Naive thymus-derived CD8-positive, alpha-beta T cell (primary cell): ENCODE measurements at places on chromosomes 16 and 17.
A peak's percentile ranks its signal among the peaks of the same experiment; 100 is the strongest.

GRCh38 chr16:75575958-75576357 is 9.8 kb downstream of the GABARAPL2 start:
- peaks cover 5% of the 10 kb centered on the region for H3K4me1 ChIP-seq
- peaks cover 9% of the 10 kb centered on the region for H3K36me3 ChIP-seq
- peak overlapping the region; percentile 25 for H3K27ac ChIP-seq
- no peak for DNase-seq
- H3K4me3 ChIP-seq = no peak overlapping the region

DNA sequence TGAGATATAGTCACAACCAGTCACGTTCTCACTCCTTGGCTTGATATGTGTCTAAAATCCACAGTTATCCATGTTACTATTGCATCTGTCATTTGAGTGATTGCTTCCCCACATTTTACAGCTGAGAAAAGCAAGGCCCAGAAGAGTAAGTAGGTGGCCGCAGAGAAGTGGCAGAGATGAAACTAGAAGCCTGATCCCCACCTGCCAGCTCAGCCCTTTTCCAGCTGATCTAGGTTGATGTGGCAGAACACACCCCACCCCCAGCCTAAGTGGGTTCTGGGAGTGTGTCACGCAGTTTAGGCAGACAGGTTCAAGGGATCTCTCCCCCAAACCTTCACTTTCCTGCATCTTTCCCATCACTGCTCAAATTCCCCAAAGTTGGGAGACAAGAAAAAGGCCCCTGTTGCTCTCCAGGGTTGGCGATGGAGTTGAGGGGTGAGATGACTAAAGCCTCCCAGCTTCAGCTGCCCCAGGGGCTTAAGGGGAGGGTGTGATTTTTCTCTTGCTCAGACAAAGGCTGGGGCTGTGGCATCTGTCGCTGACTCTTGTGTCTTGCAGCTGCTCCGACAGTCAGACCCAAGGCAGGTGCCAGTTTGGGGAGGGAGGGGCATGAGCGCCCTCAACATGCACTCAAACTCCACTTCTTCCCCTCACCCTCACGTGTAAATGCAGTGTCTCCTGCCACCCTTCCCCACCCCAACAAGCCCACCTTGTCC is 48.9 kb upstream of the LHX1 start:
- no peak overlapping the region for H3K4me3 ChIP-seq
- peaks cover 38% of the 10 kb centered on the region for H3K27me3 ChIP-seq
- no peak for DNase-seq
- H3K36me3 ChIP-seq = no peaks in the 10 kb centered on the region

DNA sequence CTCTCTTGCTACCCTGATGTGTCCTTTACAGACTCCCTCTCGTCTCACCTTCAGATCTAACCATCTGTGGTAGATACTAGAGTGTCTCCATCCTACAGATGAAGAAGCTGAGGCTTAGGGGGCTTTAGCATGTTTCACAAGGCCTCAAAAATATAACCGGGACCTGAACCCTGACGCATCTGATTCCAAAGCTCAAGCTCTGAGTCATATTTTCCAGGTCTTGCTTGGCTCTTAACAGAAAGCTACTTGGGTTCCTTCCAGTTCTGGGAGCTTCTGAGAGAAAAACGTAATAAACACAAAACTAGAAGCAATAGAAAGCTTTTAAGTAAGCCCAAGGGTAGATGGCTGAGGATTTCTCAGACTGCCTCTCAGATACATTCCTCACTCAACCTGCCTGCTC is 224.3 kb upstream of the EEF2KMT start:
- no peak overlapping the region for H3K27ac ChIP-seq
- H3K4me1 ChIP-seq = no peaks in the 10 kb centered on the region
- H3K27me3 ChIP-seq = peaks cover 8% of the 10 kb centered on the region
- H3K4me3 ChIP-seq = no peak overlapping the region
- DNase-seq = no peak

DNA sequence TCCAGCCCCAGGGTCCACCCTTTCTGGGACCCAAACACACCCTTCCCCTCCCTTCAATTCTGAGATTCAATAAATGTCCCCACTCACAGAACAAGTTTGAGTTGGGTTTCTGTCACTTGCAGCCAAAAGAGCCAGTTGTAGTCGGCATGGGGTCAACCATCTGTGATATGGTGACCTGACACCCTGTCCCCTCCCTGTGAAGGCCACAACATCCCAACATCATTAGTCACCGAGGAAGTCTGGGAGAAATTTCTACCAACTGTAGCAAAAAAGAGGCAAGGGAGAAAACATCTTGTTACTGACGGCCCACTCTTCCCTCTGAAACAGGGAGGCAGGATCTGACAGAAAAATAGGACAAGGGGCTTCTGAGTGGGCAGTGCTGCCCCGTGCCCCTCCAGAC is 638 bp upstream of the LYZL6 start:
- H3K4me1 ChIP-seq = no peaks in the 10 kb centered on the region
- no peaks in the 10 kb centered on the region for H3K27me3 ChIP-seq
- no peaks in the 10 kb centered on the region for H3K36me3 ChIP-seq

- no peak overlapping the region for H3K4me3 ChIP-seq
- DNase-seq = no peak
- H3K27me3 ChIP-seq = no peaks in the 10 kb centered on the region
- H3K27ac ChIP-seq = no peak overlapping the region
Measured at GRCh38 chr17:57481910-57482391, 225.6 kb downstream of the MSI2 start.

- H3K27ac ChIP-seq = no peak overlapping the region
- no peaks in the 10 kb centered on the region for H3K4me1 ChIP-seq
- H3K4me3 ChIP-seq = no peak overlapping the region
- H3K27me3 ChIP-seq = no peaks in the 10 kb centered on the region
- no peak for DNase-seq
Measured at GRCh38 chr17:71115669-71115972, 946.3 kb downstream of the KCNJ2 start.

GRCh38 chr17:9079461-9080103 is 58.3 kb downstream of the NTN1 start:
- H3K27ac ChIP-seq = peak overlapping the region; percentile 37
- H3K27me3 ChIP-seq = no peaks in the 10 kb centered on the region
- peak; percentile 17 for DNase-seq
- no peaks in the 10 kb centered on the region for H3K36me3 ChIP-seq

DNA sequence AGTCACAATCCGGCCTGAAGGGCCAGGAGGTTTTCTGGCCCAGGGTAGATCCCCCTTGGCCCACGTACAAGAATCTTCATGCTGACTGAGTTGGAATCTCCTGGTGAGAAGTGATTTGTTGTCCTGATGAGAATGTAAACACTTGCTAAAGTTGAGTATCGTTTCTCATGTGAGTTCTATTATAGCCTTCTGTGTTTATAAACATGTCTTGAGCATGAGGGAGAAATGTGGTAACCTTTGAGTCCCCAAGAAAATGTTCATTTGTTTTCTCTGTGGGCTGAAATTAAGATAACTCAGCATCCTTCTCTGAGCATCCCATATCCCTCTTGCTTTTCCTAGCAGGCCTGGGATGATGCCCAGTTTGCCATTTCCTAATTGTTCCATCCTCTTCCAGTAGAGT is 204.8 kb downstream of the FTO start:
- no peak overlapping the region for H3K4me3 ChIP-seq
- no peak for DNase-seq
- no peak overlapping the region for H3K27ac ChIP-seq
- peaks cover 16% of the 10 kb centered on the region for H3K4me1 ChIP-seq
- no peaks in the 10 kb centered on the region for H3K36me3 ChIP-seq
- H3K27me3 ChIP-seq = no peaks in the 10 kb centered on the region

DNA sequence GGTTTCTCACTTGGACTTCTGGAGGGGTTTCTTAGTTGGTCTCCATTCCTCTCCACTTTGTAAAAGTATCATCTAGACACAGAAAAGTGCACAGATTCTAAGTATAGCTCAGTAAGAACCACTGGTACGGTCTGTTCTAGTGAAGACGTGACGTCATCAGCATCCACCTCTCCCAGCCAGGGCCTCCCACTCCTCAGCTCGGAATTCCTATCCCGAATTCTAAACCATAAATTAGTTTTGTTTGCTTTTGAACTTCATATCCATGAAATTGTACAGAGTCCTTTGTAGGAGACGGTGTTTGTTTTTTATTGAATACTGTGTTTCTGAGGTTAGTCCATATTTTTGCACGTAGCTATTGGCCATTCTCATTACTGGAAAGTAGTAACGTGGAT is 25.5 kb downstream of the FOXK2 start:
- no peaks in the 10 kb centered on the region for H3K27me3 ChIP-seq
- no peak overlapping the region for H3K4me3 ChIP-seq
- DNase-seq = no peak
- H3K36me3 ChIP-seq = no peaks in the 10 kb centered on the region
- H3K27ac ChIP-seq = no peak overlapping the region

- peaks cover 25% of the 10 kb centered on the region for H3K27me3 ChIP-seq
- H3K4me1 ChIP-seq = peaks cover 3% of the 10 kb centered on the region
- H3K4me3 ChIP-seq = no peak overlapping the region
- no peaks in the 10 kb centered on the region for H3K36me3 ChIP-seq
Measured at GRCh38 chr16:88309908-88310265, 72.9 kb upstream of the ZNF469 start.

DNA sequence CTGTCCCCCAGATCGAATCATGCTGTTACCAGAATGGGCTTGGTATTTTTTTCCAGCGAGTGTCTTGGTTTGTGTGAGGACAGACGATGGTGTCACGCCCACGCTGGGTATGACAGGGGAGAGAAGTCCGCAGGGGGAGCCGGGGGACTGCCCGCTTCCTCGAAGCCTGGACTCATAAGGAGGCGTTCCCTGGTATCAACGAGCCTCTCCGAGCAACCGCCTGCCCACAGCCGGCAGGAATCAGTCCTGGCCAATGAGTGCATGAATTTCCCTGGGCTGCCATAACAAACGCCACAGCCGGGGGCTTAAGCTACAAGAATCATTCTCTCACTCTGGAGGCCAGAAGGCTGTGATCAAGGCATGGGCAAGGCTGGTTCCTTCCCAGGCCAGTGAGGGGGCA is 26.1 kb upstream of the JPH3 start:
- no peaks in the 10 kb centered on the region for H3K36me3 ChIP-seq
- no peak overlapping the region for H3K27ac ChIP-seq
- H3K4me3 ChIP-seq = no peak overlapping the region
- peaks cover 15% of the 10 kb centered on the region for H3K27me3 ChIP-seq
- H3K4me1 ChIP-seq = no peaks in the 10 kb centered on the region

DNA sequence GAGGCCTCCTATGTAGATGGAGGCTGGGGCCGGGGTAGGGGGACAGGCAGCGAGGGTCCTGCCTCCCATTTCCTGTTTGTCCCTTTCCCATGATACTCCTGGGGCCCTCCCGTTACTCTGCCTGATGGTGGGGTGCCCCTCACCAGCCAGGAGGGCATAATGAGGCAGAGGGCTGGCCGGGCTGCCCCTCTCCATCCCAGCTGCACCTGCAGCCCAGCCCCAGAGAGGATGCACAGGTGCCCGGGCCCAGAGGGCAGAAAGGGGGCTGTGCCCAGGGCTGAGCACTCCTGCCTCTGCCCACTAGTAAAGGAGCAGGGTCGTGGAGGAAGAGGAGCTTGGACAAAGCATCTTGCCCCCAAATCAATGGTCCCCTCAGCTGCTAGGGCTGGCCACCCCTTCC is 10.4 kb downstream of the ADAM11 start:
- no peaks in the 10 kb centered on the region for H3K4me1 ChIP-seq
- no peak overlapping the region for H3K4me3 ChIP-seq
- H3K27ac ChIP-seq = no peak overlapping the region
- peaks cover 8% of the 10 kb centered on the region for H3K27me3 ChIP-seq

GRCh38 chr17:16288860-16289571 is 64.3 kb downstream of the CENPV start:
- peak overlapping the region; percentile 43 for H3K4me3 ChIP-seq
- no peaks in the 10 kb centered on the region for H3K27me3 ChIP-seq
- H3K4me1 ChIP-seq = peaks cover 58% of the 10 kb centered on the region
- DNase-seq = no peak

DNA sequence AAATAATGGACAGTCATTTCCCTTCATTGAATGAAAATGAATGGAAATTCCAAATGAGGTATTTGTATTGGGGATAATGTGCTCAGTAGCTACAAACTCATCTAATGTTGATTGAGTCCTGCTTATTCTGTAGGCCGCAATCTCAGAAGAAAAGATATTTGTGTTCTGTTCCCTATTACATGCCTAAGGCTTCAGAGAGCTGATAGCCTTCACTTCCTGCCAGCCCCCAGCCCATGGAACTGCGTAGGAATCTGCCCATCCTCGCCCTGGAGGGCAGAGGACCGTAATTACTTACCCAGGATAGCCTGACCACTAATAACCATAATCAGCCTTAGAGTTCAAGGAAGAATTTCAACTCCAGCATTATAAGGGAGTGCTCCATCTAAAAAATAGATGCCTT is 17.9 kb upstream of the SNTB2 start:
- H3K36me3 ChIP-seq = peaks cover 67% of the 10 kb centered on the region
- H3K4me1 ChIP-seq = peaks cover 27% of the 10 kb centered on the region
- H3K27ac ChIP-seq = peak overlapping the region; percentile 67
- no peak overlapping the region for H3K4me3 ChIP-seq
- DNase-seq = no peak

DNA sequence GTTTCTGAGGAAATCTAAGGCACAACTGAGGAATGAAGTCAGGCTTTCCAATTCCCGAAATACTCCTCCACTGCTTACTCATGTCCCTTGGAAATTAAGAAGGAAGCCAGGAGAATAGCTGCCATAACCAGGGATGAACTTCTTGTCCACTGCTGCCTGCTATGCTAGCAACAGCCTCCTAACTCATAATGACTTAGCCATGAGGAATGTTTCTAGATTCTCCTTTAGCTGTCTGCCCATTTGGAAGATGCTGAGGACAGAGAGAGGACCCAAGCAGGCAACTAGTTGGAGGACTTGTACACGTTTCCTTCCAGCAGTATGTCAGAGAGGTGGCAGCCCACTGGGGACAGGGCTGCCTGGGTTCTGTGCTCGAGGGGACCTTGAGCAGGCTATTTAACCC is 939 bp upstream of the CCL2 start:
- H3K36me3 ChIP-seq = no peaks in the 10 kb centered on the region
- H3K4me1 ChIP-seq = peaks cover 6% of the 10 kb centered on the region
- peaks cover 36% of the 10 kb centered on the region for H3K27me3 ChIP-seq
- DNase-seq = no peak

GRCh38 chr16:57949013-57949412 is 21.9 kb downstream of the CNGB1 start:
- no peaks in the 10 kb centered on the region for H3K4me1 ChIP-seq
- H3K27me3 ChIP-seq = peaks cover 2% of the 10 kb centered on the region
- no peaks in the 10 kb centered on the region for H3K36me3 ChIP-seq
- DNase-seq = no peak
- H3K4me3 ChIP-seq = no peak overlapping the region

GRCh38 chr17:59490216-59490615 is 75.2 kb upstream of the DHX40 start:
- H3K4me3 ChIP-seq = no peak overlapping the region
- no peaks in the 10 kb centered on the region for H3K36me3 ChIP-seq
- no peaks in the 10 kb centered on the region for H3K4me1 ChIP-seq

- H3K36me3 ChIP-seq = no peaks in the 10 kb centered on the region
- no peak for DNase-seq
- H3K27ac ChIP-seq = no peak overlapping the region
- H3K27me3 ChIP-seq = no peaks in the 10 kb centered on the region
Measured at GRCh38 chr17:146546-146945, 9.2 kb downstream of the SCGB1C2 start.

GRCh38 chr16:2707368-2708289 is 12.4 kb downstream of the PRSS27 start:
- H3K4me3 ChIP-seq = no peak overlapping the region
- peaks cover 2% of the 10 kb centered on the region for H3K27me3 ChIP-seq
- H3K4me1 ChIP-seq = no peaks in the 10 kb centered on the region
- no peak for DNase-seq
- no peak overlapping the region for H3K27ac ChIP-seq
- peaks cover 23% of the 10 kb centered on the region for H3K36me3 ChIP-seq
